NCI-H187 (cell line): ENCODE measurements at places on chromosomes 1 and 21.

GRCh38 chr1:95084317-95085176 lies 11.8 kb upstream of the ALG14 start:
- no peak for DNase-seq

GRCh38 chr1:235937123-235937522 lies 70.4 kb upstream of the LYST start:
- no peak for DNase-seq

- no peak for DNase-seq
Measured at GRCh38 chr1:153261281-153262069, 2.0 kb downstream of the LORICRIN start.

DNA sequence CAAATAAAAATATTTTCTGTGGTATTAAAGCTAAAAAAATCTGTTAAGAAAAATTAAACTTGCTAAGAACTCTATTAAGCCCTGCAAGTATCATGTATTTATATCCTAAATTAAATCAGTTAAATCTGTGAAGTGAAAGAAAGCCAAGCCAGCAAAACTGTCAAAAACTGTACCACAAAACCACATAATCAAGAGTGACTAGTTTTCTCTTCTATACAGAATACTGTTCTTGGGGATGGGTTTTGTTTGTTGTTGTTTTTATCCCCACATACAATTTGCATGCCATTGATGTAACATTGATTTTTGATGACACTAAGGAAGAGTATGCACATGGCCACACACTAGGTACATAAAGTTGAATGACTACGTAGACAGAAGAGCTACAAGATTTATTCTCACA lies 20.4 kb downstream of the DPH5 start:
- DNase-seq: no peak

DNA sequence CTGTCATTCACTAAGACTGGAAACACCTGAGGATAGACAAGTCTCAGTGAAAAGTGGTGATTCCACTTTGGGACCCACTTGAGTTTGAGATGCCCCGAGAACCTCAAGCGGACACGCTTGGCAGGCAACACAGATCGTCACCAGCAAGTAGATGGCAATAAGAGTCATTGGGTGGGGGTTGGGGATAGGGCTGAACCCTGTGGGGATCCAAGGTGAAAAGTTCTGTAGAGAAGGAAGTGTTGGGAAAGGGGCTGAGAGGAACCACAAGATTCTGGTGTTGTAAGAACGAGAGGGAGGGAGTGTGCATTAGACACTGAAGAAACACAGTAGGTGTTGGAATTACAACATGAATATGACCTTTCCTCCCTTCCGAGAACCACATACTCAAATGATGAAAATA lies 45.4 kb upstream of the TDRD10 start:
- no peak for DNase-seq

DNA sequence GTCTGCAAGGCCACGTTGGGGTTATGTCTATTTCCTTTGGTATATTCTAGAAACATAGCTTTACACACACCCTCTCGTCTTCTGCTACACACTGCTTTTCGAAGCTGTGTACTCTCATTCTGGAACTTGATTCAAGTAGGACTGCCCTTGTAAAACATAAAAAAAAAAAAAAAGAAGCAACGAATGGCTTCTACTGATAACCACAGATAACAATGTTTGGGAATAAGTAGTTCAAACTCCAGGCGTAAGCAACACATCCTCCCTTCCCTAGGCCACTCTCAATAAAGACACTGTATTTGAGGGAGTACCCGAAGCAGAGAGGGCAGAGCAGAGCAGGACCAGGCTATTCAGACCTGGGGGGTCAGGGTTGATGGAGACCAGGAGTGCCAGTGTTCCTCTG lies 496.7 kb downstream of the MATN1 start:
- DNase-seq: no peak

DNA sequence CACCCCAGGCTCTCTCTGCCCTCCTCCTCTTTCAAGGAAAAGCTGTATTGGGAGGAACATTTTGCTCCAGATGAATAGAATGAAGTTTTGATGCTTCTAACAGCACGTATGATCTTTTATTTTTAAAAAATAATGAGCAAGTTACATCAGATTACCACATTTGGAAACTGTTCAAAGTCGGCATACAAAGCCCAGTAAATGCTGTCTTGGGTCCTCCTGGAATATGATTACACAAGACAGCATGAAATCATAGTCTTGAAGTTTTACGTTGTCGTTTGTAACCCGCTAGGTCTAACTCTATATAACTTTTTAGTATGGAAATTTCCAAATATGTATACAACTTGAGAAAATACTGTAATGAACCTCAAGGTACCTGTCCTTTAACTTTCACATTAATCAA lies 385.6 kb downstream of the HLX start:
- DNase-seq: no peak

DNA sequence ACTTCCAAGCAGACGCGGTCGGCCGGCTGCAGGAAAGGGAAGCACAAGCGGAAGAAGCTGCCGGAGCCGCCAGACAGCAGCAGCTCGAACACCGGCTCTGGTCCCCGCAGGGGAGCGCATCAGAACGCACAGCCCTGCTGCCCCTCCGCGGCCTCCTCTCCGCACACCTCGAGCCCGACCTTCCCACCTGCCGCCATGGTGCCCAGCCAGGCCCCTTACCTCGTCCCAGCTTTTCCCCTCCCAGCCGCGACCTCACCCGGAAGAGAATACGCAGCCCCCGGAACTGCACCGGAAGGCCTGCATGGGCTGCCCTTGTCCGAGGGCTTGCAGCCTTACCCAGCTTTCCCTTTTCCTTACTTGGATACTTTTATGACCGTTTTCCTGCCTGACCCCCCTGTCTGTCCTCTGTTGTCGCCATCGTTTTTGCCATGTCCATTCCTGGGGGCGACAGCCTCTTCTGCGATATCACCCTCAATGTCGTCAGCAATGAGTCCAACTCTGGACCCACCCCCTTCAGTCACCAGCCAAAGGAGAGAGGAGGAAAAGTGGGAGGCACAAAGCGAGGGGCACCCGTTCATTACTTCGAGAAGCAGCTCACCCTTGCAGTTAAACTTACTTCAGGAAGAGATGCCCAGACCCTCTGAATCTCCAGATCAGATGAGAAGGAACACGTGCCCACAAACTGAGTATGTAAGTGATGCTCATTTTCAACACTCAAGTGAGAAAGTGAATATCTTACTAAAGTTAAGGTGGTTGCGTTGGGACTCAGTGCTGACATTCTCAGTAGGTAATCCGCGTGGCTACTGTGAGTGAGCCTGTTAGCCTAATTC lies 25.5 kb downstream of the UTS2 start:
- DNase-seq: no peak

GRCh38 chr21:32174819-32175218 lies 104.0 kb downstream of the MIS18A start:
- no peak for DNase-seq

DNA sequence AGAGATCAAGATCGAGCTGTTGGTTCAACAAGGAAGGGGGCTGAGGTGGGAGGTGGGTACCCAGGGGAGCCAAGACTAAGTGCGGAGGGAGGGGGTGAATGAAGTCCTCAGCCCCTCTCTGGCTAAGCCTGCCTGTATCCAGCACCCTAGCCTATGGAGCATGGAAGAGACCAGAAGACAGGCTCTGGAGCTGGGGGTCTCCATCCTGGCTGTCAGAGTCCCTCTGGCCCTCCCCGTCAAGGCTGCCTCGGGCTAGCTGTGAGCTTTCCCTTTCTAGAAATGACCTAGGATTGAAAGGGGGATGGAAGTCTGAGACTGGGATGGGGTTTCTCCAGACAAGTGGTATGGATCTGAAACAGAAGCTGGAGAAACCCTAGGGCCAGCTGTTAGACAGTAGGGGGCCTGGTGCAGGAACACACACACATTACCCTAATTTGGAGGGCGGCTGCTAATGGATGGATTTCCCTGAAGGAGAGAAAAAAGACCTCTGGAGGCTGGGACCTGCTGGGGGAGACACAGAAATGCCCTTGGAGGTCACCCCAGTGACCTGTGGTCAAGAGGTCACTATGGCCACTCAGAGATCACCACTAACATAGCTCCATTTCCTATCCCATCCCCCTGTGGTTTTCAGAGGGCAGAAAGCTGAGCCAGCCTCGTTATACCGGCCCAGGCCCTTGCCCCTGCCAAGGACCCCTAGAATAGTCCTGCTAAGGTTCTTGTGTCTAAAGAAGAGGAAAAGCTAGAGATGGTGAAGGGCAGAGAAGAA lies 107.8 kb downstream of the TMEM53 start:
- no peak for DNase-seq

DNA sequence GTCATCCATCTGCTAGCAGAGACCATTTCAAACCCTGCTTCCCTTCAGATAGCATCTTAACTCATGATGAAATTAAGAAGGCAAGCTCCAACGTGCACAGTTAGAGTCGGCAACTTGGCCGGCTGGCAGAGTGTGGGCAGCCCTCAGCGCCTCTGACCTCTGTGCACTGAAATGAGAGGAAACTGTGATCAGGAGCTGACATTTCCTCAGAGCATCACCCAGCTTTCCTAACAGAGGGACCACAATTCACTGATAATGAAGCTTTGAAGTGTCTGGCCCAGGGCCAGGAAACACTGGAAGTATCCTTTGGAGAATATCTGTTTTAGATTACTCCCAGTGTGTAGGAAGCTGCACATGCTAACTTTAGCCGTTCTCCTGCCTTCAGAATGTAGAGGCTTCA lies 145.0 kb upstream of the ZC3H11B start:
- DNase-seq: no peak

DNA sequence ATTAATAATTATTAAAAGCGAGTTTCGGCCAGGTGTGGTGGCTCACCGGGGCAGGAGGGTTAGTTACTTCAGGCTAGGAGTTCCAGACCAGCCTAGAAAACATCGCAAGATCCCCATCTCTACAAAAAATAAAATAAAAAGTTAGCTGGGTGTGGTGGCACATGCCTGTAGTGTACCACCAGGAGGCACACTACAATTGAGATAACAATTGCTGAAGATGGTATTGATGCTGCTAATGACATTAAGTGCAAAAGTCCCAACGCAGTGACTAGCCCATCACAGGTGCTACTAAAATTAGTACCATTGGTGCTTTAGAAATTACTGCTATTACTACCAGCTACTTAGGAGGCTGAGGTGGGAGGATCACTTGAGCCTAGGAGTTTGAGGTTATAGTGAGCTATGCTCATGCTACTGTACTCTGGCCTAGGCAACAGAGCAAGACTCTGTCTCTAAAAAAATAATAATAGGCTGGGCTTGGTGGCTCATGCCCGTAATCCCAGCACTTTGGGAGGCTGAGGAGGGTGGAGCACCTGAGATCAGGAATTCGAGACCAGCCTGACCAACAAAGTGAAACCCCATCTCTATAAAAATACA lies 156.6 kb downstream of the GREM2 start:
- DNase-seq: no peak

- DNase-seq: no peak
Measured at GRCh38 chr21:28754862-28755261, 237.8 kb downstream of the LTN1 start.

GRCh38 chr1:209877087-209877764 lies 49.5 kb downstream of the UTP25 start:
- no peak for DNase-seq

- no peak for DNase-seq
Measured at GRCh38 chr1:19739628-19740027, 60.1 kb downstream of the TMCO4 start.

GRCh38 chr1:116497656-116498055 lies 73.2 kb downstream of the CD58 start:
- no peak for DNase-seq

DNA sequence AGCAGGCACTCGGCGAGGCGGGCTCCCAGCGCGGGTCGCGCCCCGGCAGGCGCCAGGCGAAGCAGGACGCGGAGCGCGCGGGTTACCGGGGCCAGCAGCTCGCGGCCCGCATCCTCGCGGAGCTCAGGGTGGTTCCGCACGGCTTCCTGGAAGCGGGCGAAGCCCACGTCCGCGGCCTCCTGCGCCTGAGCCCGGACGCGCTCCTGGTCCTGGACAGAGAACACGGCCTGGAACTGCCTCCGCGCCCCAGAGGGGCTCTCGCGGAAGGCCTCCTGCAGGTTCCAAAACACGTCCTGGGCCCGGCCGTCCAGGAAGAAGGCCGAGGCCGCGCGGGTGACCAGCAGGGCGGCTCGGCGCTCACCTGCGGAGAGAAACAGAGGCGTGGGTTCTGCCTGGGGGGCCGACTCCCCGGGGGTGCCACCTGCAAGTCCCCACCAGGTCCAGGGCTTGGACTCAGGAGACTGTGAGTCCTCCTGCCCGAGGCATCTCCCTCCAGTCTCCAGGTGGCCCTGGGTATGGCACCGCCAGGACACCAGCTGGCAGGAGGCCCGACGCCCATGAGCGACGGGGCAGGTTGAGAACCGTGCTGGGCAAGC lies 11.4 kb downstream of the TTC34 start:
- no peak for DNase-seq

DNA sequence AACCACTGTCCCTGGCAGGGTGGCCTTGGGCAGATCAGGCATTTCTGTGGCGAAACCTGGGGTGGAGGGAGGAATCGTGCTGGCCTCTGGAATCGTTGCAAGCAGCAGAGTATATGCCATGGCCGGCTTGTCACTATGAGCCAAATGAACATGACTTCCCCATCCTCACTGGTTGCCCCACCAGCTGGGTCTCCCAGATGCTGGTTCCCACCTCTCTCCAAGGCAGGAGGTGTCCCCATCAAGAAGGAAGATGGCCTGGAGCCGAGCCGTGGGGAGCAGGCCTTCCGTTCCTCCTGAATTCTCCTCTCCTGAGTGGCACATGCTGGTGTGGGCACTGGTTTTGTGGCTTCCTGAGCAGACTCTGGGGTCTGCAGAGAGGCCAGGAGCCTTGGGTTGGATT lies 60.2 kb upstream of the ACTRT2 start:
- no peak for DNase-seq

DNA sequence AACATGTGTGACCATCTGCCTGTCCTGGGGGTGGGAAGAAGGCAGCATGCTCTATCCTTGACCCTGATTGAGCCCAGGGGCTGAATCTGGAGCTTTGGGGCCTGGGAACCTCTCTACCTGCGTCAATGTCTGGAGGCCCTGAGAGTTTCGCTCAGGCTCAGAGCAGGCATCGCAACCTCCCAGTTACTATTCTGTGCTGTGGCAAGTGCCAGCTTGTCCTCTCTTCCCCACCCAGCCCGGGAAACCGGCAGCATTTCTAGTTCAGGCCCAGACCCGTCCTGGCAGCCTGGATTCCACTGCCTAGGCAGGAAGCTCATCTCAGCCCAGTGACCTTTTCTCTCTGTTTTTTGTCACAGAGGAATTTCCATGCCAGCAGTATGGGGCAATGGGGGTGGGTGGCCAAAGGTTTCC lies 10.0 kb upstream of the IRF6 start:
- no peak for DNase-seq
